Inflammatory macrophage treated with lipopolysaccharide for 4 hours (primary cell): ENCODE measurements at places on chromosomes 5 and 9.

- DNase-seq, result no peak
Measured at GRCh38 chr5:165576678-165577275, 2071.4 kb downstream of the MAT2B start.

DNA sequence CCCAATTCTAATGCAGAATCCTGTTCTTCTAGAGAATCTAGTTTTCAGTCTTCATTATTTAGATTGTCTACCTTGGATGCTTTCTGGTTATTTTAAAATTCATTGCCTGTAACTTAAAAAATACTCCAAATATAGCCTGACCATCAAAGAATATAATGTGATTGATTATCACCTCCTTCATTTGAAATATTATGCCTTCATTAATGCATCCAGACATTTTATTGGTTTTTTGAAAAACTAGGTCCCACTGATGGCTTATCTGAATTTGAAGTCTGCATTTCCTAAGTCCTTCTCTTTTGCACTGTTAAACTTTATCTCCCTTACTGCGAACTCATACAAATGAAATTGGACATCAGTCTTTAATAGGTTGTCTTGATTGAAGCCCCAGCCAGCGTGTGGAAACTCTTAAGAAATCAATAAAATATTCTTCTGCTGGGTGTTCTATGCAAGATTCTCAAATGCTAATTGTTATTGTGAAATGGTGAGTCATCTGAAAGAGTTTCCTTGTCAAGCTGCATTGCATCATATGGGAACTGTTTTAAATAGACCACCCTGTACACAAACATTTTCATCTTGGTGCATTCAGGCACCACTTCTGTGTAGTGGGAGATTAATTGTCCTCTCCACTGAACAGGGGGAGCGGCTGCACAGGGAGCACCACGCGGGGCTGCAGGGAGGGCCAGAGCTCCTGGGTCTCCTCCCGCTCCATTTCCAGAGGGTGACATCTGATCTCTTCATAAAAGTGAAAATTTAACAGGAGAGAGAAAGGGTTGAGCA, 92.3 kb upstream of the FANCC start:
- peak; percentile 76 for DNase-seq

GRCh38 chr5:125336401-125336800, 590.0 kb upstream of the ZNF608 start:
- DNase-seq, result no peak

DNA sequence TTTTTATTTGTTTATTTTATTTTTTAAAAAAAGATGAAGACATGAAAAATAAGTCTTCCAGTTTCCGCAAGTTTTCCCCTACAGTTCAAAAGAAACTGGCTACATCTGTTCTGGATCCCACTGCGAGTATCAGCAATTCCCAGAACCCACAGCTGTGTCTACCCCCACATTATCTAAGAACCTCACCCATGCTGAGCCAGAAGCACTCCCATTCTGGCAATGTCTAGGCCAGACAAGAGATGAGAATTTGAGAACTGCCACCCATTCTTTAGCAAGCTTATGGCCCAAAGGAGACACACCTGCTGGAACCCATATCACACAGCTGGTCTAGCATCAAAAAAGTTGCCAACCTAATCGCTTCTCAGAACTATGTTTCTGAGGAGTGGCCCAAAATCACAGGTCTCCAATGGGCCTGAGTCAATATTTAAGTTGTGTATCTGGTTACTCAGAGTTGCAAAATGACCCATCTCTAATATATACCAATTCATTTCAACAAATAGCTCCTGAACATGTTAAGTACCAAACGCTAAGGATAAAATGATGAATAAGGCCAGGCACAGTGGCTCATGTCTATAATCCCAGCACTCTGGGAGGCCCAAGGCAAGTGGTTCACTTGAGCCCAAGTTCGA, 27.1 kb downstream of the MTMR12 start:
- DNase-seq, result no peak

- no peak for DNase-seq
Measured at GRCh38 chr5:56638061-56638621, 177.2 kb upstream of the MAP3K1 start.

- no peak for DNase-seq
Measured at GRCh38 chr5:80251636-80252035, 4.2 kb downstream of the SERINC5 start.

GRCh38 chr9:112500842-112501241, 14.2 kb downstream of the KIAA1958 start:
- DNase-seq, result no peak

DNA sequence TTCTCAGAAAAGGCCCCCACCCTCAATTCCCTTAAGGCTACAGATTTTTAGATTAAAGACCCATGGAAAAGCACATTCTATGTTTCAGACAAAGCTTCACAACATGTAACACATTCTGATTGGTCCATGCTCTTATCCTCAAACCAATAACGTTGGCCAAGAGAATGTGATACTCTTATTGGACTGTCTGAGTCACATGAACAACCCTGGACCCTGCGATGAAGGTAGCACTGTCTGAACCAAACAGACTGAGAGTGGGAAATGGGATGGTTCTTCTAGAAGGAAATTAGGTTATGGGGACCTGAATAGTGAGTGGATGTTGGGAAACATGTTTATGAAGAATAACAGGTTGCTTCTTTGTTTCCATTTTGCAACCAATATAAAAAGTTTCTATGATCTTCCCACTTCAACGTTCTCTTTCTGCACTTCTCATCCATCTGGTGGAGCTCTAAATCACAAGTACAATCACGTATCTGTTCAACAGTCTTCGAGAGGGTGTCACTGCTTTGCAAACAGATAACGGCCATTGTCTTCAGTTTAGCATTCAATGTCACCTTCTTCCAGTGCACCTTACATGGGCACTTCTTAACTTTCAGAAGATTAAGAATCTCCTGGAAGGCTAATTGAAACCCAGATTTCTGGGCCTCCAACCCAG, 81.6 kb downstream of the PTCH1 start:
- no peak for DNase-seq

DNA sequence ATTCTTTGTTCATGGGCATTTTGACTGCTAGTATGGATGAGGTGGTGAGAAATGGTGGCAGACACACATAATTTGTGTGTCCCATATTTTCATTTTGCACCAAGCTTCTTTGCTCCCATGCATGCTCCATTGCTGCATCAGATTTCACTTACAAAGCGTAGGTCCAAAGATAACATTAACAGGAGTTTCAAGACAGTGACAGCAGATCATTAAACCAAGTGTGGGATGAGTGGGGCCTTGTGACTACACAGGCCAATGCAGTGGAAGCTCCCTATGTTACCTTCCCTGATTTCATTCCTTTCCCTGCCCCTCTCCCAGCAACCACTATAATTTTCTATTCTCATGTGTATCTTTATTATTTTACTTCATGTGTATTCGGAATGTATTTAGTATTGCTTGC, 142.0 kb downstream of the AOPEP start:
- DNase-seq, result no peak

DNA sequence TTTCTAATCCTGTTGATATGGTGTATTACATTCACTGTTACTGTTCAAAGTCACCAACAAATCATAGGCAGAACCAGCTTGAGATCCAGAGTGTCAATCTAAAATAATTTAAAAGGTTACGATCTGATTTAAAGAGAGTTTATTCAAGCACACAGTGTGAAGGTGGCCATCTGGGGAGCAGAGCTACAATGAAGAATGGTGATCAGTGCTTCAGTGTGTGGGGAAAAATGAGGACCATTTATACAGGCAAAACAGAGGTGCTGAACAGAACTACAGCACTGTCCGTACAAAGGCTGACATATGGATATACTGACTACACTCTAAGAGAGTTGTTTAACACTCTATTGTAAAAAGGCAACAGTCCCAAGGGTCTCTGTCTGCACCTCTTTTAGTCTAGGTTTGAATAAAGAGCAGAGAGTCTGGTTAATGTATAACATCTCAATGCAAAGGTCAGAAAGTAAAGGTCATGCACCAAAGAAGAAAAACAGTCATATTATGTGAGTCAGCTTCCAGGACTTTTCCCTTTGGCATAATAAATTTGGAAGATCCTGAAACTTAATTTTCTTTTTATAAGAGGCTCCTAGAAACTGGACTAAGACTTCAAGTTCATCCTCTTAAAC, 29.7 kb upstream of the TDRD7 start:
- no peak for DNase-seq

- DNase-seq, result no peak
Measured at GRCh38 chr9:70588999-70589398, 174.5 kb upstream of the KLF9 start.

- no peak for DNase-seq
Measured at GRCh38 chr5:197892-198489, 6.7 kb downstream of the LRRC14B start.

- no peak for DNase-seq
Measured at GRCh38 chr9:122220673-122221182, 8.0 kb downstream of the LHX6 start.

DNA sequence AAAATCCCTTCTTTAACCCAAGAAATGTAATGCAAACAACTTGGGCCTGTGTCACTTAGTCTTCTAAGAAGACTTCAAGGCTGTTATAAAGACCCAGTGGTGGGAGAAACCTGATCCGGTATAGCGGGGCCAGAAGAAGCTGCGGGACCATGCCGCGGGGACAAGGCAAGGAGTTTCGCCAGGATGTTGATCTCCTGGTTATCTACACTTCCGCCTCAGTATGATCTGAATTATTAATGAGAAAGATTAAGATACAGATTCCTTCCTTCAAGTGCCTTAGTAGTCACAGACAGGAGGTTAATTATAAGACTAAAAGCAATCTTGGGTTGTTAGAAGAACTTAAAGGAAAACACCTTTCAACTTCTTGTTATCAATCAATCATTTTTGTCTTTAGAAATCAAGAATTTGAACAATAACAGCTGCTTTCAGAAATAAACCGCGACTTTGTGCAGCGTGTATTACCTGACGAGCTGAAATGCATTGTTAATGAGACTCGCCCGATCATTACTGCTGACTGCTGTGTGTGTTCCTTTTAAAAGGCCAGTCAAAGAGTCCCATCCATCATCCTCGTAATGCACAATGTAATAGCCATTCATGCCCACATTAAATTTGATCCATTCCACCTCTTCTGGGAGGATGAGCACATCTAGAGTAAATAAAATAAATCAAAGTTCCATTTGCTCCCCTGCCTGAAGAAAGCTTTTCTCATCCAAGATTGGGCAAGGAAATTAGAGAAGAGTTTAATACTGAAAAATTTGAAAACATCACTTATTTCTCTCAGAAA, 22.2 kb downstream of the ERAP1 start:
- DNase-seq, result no peak

DNA sequence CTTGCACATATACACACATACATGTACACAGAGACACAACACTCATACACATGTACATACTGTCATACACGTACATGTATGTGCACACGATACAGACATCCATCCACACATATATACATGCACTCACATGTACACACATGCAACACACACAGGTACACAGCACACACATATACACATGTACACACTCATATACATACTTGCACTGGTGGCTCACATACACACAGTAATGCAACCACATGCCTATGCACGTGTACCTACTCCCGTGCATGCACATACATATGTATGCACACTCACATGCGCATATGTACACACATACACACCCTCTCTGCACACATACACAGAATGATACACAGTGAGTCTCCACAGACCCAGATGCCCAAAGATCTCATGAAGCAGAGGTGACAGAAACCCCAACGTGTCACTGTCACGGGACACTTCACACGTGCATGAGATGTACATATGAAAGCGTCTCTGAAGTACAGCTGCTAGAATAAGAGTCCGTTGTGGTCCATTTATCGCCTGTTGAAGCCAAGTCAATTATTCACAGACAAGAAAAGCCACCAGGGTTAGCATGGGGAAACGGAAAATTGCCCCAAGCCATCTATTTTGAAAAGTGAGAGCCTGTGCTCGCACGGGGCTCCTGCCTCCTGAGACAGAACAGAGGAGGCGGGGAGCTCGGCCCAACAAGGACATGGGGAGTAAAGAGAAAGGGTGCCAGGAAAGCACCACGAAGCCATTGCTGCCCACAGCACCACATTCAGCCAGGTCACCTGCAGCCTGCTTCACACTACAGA, 24.9 kb downstream of the LPCAT1 start:
- DNase-seq, result no peak

DNA sequence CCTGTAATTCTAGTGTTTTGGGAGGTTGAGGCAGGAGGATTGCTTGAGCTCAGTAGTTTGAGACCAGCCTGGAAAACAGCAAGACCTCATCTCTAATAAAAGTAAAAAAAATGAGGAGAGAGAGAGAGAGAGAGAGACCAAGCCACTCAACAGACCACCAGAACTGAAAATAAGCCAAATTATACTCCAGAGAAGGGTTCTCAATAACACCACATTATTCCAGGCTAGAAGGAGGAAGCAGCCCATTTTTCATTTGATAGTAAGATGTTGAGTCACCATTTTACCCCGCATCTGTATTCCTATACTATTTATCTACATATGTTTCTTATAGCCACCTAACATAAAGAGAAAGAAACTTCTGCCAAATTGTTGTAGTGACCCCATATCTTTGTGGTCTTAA, 134.8 kb downstream of the PCSK5 start:
- DNase-seq, result no peak

DNA sequence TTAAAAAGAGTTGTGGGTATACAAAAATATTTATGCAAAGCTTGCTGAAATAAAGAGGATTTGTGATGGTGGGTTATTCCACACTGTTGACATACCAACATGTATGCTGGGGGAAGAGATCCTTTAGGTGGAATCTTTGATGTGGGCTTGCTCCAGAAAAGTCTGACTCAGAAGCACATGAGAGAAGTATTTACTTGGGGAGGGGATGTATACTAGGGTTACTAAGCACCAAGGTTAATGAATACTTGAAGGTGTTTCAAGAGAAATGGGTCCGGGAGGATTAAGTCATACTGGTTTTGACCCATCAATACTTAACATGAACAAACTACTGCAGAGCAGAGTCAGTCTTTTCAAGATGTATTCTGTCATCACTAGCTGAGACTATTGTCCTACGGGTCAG, 316.4 kb upstream of the GRIN3A start:
- DNase-seq, result no peak

DNA sequence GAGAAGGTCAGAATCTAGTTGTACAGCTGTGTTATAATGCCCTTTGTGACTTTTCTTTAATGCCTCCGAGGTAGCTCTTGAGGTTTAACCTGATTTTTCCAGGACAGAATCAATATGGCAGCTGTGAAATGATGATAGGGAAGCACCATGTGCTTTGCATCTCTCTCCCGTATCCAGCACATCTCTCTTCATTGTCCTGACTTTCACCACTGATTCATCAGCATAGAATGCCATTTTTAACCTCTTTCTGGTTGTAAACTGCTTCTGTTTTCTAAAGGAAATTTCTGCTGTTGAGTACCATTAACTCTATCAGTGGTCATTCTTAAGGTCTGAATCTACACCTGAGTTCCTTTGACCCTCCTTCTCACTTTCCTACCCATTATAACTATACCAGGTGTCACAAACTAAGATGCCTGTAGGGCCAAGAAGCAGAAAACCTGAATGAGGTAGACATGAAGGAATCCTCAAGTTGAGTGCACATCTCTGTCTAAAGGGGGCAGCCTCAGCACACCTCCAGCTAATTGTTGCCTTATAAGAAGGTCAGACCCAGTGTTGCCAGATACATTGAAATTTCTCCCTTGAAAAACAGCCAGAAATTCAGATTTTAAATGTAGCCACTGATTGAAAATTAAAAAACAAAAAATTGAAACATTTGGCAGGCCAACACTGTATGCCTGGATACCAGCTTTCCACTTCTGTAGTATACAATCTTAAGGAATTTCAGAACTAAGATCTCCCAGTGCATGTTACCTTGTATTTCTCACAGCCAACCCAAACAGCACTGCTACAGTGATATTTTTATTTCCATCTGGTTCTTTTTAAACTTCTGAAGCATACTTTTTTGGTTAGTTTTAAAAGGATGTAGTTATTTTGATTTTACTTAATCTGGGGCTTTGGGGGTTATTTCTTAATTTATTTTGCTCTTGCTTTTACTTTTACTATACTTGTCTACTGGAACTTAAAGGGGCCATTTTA, 35.8 kb upstream of the TLX3 start:
- DNase-seq, result no peak

GRCh38 chr9:92723299-92723625, 41.4 kb downstream of the BICD2 start:
- DNase-seq, result no peak
